Activated CD8-positive, alpha-beta memory T cell treated with anti-CD3 and anti-CD28 coated beads for 4 hours (primary cell): ENCODE measurements at places on chromosomes 16 and 17.
A peak's percentile ranks its signal among the peaks of the same experiment; 100 is the strongest.

DNA sequence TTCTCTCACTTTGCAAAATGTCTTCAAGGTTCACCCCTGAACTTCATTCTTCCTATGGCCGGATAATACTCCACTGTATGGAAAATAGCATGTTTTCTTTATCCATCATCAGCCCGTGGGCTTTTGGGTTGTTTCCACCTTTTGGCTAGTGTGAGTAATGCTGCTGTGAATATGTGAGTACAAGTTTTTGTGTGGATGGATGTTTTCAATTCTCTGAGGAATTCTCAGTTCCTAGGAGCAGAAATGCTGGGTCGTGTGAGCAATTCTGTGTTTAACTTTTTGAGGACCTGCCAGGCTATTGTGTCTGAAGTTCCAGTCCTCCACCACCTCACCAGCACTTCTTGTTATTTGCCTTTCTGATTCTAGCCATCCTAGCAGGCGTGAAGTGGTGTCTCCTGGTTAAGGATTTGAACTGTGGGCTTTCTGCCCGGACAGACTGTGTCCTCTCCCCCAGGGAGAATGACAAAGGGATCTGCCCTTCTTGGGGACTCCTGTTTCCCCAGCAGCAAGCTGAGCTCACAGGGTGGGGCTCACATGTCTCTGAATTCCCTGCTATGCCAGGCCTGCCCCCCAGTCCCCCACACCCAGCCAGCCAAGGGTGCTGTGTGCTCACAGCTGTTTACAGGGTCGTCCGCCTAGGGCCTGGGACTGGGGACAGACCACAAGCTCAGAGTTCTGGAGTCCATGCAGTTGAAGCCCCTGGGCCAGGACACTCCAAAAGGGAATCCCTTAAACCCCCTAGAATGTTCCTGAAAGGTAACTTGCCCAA lies 92.2 kb upstream of the CIBAR2 start:
- DNase-seq, result no peak

- DNase-seq, result peak; percentile 64
Observed at GRCh38 chr16:77807-78443, at the start of gene MPG. Gene MPG (plus strand): TSS chr16:78225. CDS start chr16:78310, 85 bp downstream.

- no peak for DNase-seq
Observed at GRCh38 chr17:81120695-81121621, 44.3 kb upstream of the PVALEF start.

- DNase-seq, result peak; percentile 70
Observed at GRCh38 chr17:82781894-82782274, 30.0 kb downstream of the TBCD start.

GRCh38 chr17:49696233-49696761 lies 11.5 kb downstream of the SLC35B1 start:
- DNase-seq, result peak; percentile 72

GRCh38 chr17:12227547-12227946 lies 206.9 kb downstream of the MAP2K4 start:
- DNase-seq, result no peak

- DNase-seq, result no peak
Observed at GRCh38 chr16:19168371-19169081, 486 bp downstream of the SYT17 start.

DNA sequence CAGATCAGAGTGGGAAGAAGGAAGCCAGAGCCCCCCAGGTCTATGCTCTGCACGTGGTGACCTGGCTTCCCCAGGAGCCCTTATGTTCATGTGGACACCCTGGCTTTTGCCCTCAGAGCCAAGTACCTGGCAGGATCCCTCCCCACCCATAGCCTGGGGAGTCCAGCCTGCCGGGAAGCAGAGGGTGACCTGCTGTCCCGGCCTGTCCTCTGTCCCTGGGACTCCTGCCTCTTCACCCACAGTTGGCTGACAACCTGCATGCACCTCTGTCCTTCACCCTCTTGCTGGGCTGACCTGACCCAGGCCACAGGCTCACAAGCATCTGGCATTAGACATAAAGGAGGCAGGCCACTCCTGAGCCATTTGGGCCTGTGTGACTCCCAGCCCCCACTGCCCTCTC lies 60.2 kb downstream of the SMPD3 start:
- no peak for DNase-seq

DNA sequence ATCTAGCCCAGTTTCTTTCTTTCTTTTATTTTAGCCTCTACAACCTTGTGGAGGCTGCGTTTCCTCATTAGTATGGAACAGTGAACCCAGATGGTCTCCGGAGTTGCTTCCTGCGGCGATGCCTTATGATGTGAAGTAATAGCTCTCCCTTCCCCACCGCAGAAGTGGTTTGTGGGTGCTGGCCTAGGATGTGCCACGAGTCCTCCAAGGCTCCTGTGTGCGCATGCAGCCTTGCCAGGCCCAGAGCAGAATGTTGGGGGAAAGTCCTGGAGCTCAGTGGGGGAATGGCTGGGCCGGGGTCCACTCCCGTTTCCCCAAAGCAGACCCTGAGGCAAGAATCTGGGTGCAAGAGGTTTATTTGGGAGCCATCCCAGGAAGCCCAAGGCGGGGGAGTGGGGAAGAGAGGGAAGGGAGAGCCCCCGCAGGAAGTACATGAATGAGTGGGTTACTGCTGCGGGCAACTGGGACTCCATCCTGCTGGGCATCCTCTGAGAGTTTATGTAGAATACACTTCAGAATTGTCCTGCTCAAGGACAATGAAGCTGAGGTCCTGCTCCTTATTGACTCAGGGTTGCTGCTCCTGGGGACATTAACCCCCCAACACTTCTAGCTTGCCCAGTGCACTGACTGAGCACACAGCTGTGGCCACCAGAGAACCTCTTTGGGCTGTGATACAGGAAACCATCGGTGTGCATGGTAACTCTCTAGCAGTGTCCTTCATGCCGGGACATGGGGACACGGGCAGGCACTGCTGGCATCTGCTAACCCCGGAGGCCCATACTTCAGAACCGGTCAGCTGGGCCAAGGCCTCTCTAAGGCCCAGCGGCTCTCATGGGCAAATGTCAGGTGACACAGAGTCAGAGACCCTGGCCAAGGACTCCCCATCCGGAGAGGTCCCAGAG lies 3.7 kb upstream of the HCRT start:
- DNase-seq, result no peak

GRCh38 chr17:20179041-20179440 lies 169.9 kb downstream of the SPECC1 start:
- no peak for DNase-seq

DNA sequence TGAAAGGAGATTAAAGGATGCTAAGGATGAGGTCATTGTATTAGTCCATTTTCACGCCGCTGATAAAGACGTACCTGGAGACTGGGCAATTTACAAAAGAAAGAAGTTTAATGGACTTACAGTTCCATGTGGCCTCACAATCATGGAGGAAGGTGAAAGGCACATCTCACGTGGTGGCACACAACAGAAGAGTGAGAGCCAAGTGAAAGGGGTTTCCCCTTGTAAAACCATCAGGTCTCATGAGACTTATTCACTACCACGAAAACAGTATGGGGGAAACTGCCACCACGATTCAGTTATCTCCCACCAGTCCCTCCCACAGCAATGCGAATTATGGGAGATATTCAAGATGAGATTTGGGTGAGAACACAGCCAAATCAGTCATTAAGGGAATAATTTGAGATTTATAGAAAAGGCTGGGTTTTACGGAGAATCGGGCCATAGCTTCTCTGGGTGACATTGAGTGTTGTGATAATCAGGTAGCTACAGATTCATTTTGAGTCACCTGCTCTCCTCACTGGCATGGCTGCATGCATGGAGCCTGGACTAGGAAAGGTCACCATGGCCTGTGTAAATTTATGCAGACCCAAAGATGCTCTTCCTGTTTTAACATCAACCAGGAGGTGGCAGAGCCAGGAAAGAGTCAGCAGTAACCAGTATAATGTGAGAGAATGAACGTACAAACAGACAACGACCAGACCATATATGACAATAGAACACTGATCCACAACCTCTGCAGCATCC lies 40.5 kb upstream of the DYNLRB2 start:
- no peak for DNase-seq

GRCh38 chr17:46159686-46160085 lies 33.5 kb downstream of the KANSL1 start:
- DNase-seq, result no peak

DNA sequence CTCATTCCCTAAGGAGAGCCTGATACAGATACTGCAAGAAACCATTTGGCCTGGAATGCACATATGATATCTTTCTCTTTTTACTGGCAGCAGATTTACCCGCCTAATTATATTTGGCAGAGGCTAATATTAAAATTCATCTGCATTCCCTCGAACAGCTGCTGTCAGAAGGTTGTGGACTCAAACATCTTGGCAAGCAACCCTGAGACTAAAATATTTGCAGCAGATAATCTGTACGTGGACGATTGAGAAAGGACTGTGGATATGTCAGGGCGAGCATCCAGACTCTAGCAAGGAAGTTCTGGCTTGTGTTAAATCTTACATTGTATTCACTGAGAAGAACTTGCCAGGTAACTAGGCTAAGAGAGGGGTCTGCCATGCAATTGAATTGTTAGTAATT lies 65.2 kb downstream of the SNX20 start:
- DNase-seq, result no peak

DNA sequence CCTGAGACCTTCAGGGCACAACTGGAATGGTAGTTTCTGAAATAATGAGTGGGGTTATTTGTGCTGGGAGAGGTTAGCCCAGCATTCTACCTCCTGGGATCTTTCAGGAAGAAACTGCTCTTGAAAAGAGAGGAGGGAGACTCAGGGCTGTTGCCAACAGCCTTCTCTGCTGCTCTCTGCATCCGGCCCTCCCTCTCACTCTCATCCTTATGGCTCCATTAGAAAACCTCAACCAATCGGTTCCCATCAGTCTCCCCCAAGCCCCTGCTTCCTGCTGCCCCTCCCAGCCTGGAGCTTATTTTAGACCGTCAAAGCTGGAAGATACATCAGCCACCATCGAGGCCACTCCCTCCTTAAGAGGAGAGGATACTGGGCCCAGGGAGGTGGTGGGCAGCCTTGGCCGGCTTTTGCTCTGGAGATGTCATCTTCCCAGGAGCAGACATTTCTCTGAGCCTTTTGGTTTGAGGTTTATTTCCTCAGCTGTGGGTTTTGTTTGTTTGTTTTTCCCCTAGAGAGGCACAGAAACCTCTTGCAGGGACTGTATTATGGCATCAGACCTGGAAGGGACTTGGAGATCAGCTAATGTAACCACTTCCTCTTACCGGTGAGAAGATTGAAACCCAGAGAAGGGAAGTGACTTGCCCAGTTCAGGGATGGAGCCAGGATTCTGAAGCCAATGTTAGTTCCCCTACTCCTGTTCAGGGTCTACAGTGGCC lies 2.7 kb downstream of the MPRIP start:
- DNase-seq, result no peak

DNA sequence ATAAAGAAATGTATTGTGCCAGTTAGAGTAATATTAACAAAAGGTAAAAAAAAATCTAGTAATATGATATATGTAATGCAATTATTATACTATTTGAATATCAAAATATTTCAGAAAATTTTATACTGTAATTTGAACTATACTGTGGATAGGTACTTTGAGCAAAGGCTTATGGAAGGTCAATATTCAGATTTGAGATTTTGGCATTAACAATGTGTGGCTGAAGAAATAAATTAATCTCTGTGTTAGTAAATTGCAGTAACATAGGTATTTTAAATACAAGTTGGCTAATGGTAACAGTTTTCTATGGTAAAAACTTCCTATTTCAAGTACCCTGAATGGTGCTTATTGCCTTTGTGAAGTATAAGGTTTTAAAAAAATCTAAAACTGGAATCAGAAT lies 23.2 kb upstream of the NACA2 start:
- DNase-seq, result no peak

GRCh38 chr17:80512233-80512632 lies 32.4 kb upstream of the RPTOR start:
- DNase-seq, result no peak

- DNase-seq, result no peak
Observed at GRCh38 chr17:27384261-27384701, 72.0 kb upstream of the KSR1 start.

DNA sequence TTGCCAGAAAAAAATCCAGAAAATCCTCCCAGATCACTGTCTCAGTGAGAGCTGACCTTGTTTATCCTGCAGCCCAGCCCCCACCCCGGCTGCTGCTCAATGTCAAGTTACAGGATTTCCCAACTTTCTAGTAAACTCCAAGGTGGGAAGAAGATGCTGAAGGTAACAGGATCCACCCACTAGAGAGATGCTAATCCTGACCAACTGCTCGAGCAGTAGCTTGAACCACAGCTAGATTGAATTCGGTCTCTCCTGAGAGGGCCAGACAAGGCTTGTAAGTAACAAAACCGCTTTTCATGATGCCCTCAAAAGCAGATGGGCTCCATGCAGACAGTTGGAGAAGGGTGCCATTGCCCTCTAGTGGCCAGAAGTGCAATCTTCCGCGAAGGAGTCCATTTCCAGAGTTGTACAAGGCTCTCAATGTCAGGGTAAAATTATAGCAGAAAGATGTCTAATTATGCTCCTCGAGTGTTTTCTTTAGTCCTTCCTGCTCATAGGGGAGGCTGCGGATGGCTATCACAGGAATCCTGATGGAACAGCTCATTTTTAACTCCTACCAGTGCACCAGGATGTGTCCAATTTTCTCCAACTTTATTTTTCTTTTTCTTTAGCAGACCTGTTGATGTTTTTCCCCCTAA lies 3.9 kb downstream of the CDH11 start:
- DNase-seq, result no peak

- no peak for DNase-seq
Observed at GRCh38 chr16:31365131-31365865, 10.3 kb downstream of the ITGAX start.

DNA sequence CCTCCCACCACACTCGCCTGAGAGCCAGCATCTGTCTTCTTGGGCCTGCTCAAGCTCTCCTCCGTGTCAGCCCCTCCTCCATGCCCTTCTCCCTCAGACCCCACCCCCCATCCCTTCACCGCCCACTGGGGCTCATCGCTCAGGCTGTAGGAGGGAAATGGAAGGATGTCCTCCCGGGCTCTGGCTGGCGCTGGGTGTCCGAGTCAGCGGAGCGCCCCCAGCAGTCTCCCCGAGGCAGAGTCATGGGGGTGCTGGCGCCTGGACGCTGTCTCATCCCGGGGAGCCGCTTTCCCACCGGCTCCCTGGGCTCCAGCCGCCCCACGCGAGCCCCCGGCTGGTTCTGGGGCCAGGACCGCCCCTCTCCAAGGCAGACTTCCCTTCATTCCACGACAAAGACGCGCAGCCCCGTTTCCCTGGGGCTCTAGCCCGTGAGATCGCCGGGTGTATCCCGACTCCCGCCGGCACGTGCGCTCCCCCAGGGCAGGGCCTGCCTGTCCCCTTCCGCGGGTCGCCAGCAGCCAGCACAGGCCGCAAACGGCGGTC lies 428 bp upstream of the ANTKMT start:
- no peak for DNase-seq

GRCh38 chr16:67940446-67941089 lies 3.4 kb downstream of the LCAT start:
- no peak for DNase-seq

- peak; percentile 76 for DNase-seq
Observed at GRCh38 chr17:47698749-47699535, 5.0 kb downstream of the TBKBP1 start.

DNA sequence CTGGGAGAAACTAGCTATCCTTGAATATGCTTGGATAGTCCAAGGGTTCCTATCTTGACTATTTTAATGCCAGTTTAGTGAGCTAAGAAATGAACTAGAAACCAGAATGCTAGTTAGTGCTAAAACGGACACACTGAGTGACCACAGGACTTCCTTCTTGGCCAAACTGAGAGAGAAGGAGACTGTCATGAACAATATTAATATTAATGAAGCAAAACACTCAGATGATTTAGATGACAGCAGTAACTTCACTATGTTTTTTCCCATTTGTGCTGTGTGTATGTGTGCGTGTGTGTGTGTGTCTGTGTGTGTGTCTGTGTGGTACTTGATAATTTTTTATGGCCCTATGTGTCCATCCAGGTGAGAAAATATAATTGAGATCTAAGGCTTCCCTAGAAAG lies 2.2 kb upstream of the ATXN1L start:
- no peak for DNase-seq

- no peak for DNase-seq
Observed at GRCh38 chr17:65270499-65271253, 133.5 kb downstream of the RGS9 start.
